RCC 7860 (cell line): ENCODE measurements at places on chromosomes 1 and 21.

DNA sequence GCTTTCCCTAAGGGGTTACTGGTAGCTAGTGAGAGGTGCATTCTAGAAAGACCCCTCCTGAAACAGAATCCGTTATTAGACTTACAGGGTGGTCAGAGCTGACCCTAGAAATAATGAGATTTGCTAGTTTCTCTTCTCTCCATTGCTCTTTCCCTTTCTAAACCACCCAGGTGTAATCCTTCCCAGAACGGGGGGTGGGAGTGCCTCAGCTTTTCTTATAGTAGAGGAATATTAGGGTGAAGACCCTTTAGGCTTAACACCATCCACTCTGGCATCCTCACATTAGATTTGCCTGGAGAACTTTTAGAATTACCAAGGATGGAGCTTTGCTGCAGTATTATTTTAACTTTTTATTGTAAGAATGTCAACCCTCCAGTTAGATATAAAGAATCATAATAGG is 49.4 kb downstream of the CAPN9 start:
- no peak for DNase-seq

DNA sequence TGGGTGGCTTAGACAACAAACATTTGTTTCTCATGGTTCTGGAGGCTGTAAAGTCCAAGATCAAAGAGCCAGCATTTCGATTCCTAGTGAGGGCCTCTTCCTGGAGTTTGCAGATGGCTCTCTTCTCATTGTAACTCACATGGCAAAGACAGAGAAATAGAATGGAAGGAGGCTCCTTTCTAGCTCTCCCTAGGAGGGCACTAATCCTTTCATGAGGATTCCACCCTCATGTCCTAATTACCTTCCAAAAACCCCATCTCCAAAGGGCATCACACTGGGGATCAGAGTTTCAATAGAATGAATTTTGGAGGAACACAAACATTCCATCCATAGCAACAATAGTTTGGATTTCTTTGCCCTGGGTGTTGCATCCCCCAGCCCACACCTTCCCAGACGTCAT is 247.3 kb downstream of the TTLL7 start:
- no peak for DNase-seq

DNA sequence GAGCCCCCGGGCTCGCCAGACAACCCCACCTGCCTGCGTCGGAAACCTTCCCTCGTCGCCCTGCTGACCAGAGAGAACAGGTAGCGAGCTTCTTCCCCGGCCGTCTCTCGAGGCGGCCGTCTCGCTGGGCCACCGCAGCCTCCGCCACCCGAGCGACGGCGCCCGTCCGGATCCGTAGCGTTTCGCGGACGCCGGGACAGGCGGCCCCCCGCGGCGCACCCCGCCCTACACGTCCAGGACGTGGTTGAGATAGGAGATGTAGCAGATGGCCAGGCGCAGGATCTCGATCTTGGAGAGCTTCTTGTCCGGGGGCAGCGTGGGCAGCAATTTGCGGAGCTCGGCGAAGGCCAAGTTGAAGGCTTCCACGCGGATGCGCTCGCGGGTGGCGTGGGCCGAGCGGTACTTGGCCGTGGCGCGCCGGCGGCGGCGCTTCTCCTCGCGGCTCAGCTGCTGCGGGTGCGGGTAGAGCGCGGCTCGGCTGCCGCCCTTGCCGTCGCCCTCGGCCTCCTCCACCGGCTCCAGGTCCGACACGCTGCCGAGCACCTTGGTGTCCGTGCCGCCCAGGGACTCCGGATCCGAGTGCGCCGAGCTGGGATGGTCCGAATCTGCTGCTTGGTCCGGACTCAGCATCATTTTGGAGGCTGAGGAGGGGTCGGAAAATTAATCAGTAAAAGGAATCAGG is 3.0 kb downstream of the NHLH2 start:
- no peak for DNase-seq

DNA sequence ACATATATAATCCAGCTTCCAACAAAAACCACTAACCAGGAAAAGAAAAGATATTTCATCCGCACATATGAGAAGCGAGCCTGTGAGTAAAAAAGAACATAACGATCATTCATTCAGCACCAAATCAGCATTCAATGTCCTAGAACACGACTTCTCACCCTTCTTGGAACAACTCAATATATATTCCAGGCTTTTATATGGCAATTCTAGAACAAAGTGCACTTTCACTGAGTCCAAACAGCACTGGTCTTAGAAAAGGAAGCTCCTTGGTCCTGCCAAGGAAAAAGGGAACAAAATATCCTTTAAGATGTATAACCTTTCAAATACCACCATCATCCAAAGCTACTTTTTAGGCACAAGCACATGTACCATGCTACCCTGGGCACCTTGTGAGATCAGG is 44.5 kb downstream of the RPL5 start:
- no peak for DNase-seq

DNA sequence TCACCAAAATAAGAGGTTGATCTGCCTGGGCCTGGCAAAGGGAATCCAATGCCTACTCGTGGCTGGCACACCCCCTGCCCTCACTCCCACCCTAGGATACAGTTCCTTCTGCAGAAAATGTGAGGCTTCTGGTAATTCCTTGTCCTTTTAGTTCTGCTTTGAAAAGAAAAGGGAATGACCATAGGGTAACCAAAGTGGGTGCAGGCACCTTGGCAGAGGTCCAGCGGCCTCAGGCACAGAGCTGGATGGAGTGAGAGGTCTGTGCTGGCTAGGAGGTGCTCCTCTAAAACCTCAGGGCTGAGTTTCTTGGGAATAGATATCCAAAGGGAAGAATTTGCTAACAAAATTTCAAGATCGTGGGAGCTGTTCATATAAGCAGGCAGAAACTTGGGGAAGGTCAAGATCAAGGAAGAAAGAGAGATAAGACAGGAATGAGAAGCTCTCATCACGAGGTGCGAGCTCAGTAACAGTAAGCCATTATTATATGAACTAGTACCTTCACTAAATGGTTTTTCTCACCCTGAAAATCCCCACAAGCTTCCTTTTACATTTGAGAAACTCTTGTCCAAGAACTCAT is 293.1 kb upstream of the LYPLAL1 start:
- DNase-seq = no peak

DNA sequence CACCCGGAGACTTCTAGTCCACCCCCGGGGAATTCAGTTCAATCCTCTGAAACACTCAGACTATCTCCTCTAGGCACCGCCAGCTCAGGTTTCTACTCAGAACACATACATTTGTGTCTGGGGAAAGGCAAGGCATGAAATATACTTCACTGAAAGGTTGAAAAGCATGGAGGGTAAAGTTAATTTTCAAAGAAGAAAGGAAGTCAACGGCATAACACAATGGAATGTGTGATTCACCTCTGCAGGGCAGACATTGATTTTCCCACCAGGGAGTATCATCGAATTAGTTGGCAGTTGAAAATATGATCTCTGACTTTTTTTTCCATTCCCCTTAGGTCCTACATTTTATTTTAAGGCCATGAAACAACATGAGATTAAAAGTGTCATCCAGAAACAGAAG is 669.4 kb downstream of the SMYD3 start:
- DNase-seq = peak; percentile 45

GRCh38 chr1:31043631-31044030 is 21.9 kb downstream of the PUM1 start:
- no peak for DNase-seq

DNA sequence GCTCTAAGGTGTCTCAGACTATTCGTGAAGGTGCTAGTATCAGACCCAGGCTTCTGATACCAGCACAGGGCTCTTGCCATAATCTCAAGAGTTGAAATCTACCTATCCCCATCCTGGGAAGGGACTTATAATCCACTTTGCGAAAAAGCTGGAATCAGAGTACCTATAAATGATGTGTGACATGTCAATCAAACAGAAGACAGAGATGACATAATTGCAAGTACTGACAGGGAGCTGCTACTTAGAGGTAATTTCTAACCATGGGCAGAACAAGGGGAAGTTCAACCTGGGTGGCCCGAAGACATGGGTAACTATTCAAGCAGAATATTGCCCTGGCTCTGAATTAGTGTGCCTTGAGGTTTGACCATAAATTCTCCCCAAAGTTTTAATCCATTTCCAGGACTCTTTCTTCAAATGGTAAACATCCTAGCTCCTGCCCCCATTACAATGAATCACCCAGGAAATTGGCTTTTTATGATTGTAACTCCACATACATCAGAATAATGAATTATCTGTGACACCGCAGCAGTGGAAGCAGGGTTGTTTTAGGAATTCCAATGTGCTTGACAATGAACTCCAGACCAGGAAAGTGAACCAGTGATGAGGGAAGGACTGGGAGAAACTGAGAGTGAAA is 37.2 kb downstream of the KANK4 start:
- no peak for DNase-seq

GRCh38 chr1:43936431-43937151 is 3.0 kb downstream of the ARTN start:
- DNase-seq = no peak

DNA sequence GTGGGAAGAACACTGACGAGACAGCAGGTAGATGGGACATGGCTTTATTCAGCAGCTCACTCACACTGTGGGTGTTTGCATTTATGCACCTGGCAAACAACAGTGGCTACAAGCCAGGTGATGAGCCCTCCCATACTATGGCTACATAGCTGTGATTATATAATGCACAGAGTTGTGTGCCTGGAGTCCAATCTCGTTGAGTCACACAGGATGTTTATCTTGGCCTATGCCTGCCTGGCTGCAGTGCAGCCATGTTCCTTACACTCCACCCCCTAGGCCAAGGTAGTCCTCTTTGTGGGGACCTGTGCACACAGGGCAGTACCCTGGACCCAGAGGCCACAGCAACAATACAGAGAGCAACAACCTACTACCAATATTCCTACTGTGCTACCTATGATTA is 1643.8 kb downstream of the MRPL39 start:
- no peak for DNase-seq

DNA sequence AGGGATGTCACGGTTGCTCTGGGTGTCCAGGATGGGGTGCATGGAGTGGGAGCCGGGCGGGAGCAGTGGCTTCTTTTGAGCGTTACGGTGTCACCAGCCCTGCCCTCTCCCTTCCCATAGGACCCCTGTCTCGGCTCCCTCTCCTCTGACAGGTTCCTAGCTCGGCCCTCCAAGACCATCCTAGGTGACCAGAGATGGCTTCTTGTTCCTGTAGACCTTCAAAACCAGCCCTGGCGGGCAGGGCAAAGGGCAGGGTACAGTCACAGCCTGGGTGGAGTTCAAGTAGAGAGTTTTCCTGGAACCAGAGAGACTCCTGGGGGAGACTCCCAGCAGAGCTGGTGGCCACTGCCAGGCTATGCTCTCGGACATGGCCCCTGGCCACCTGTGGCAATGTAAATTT is 345.6 kb upstream of the AJAP1 start:
- DNase-seq = no peak

DNA sequence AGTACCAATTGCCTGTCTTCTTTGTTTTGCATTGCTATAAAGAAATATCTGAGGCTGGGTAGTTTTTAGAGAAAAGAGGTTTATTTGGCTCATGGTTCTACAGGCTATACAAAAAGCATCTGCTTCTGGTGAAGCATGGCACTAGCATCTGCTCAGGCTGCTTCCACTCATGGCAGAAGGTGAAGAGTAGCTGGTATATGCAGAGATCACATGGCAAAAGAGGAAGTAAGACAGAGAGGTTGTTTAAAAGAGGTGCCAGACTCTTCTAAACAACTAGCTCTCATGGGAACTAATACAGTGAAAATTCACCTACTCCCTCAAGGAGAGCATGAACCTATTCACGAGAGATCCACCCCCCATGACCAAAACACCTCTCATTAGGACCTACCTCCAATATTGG is 56.7 kb upstream of the GUCA2B start:
- DNase-seq = no peak
